ENCODE measurements at places on chromosomes 13 and 19.

GRCh38 chr19:35247526-35248309 lies 1.1 kb upstream of the LSR start:
- peak overlapping the region; percentile 67 for H3K4me3 ChIP-seq
- H3K27ac ChIP-seq: peak overlapping the region; percentile 69
- H3K36me3 ChIP-seq: no peaks in the 10 kb centered on the region
- peaks cover 28% of the 10 kb centered on the region for H3K4me1 ChIP-seq

DNA sequence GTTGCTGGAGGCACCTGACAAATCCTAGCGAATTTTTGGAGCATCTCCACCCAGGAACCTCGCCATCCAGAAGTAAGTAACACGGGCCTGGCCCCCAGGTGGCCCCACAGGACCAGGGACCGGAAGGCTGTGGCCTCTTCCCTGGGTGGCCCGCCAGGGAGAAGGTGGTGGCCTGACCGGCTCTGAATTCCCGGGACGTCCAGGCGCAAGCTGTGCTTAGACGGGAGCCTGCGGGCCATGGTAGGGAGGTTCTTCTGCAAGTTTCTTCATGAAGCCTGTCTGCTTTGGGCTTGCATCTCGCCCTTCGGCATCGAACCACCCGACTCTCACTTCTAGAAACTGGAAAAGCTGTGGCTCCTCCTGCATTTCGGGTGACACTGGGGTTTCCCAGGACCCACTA lies 47.4 kb downstream of the KDM4B start:
- no peak overlapping the region for H3K4me3 ChIP-seq
- H3K36me3 ChIP-seq: peaks cover 34% of the 10 kb centered on the region
- H3K27ac ChIP-seq: no peak overlapping the region
- DNase-seq: no peak
- H3K4me1 ChIP-seq: peaks cover 41% of the 10 kb centered on the region
- no peaks in the 10 kb centered on the region for H3K27me3 ChIP-seq

DNA sequence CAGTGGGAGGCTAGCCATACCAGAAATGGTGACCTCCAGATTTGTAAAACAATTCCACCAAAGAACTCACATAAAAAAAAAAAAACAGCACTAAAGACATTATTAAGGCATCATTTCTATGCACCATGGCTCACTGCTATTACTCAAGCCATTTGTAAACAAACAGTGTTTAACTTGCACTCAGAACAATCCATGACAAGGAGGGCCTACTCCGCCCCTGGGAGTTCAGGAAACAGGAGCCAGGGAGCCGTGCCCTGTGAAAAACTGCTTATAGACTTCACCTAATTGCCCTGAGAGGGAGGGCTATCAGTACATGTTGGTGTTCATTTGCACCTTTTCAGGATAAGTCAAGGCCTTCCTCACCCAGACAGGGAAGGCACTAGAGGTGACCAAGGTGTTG lies 103.2 kb downstream of the ZNF429 start:
- H3K27ac ChIP-seq: peak overlapping the region; percentile 9
- no peaks in the 10 kb centered on the region for H3K27me3 ChIP-seq
- no peak for DNase-seq
- H3K4me3 ChIP-seq: no peak overlapping the region

GRCh38 chr19:36115453-36116343 lies at the start of gene TBCB:
Gene TBCB (plus strand): TSS chr19:36115468. CDS start chr19:36115561, 93 bp downstream.
- H3K4me1 ChIP-seq: peaks cover 35% of the 10 kb centered on the region
- H3K36me3 ChIP-seq: peaks cover 47% of the 10 kb centered on the region
- H3K27me3 ChIP-seq: no peaks in the 10 kb centered on the region
- H3K27ac ChIP-seq: peak within 1 kb of the TSS; percentile 93

DNA sequence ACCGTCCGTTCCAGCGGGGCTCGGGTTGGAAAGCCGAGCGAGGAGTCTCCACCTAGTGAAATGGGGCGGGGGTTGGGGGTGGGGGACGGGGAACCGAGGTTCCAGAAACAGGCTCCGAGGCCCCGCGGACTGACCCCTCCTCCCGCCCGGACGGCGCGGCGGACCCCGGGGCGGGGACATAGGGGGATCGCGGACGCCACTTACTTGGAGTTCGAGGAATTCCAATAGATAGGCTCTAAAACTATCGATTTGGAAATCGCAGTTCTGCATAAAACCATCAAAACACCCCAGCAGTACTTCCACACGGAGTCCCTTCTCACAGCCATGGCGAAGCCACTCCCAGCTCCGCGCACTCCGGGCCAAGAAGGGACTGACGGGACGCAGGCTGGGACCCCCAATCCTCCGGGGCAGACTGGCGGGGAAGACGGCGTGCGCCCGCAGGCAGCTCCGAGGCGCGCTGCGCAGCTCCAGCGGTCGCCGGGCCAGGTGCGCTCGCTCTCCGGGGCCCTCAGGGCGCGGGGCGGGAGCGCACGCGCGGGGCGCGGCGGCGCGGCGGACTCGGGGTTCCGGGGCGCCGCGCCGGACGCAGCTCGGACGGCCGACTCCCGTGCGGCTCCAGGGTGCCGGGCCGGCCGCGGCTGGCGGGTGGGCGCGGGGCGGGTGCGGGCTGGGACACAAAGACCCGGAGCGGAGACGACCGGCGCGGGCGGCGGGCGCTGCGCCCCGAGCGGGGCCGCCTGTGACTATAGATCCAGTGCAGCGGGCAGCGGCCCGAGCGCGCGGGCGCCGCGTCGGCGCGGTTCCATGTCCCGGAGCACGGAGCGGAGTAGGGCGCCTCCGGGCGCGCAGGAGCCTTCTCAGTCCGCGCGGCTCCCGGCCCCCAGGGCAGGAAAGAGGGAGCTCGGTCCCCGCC lies 567 bp downstream of the EFNB2 start:
- H3K4me1 ChIP-seq: peaks cover 50% of the 10 kb centered on the region
- H3K36me3 ChIP-seq: no peaks in the 10 kb centered on the region
- DNase-seq: peak; percentile 17
- H3K27me3 ChIP-seq: no peaks in the 10 kb centered on the region
- H3K27ac ChIP-seq: peak overlapping the region; percentile 89
- peak overlapping the region; percentile 77 for H3K4me3 ChIP-seq

GRCh38 chr13:34000955-34001354 lies 183.0 kb downstream of the RFC3 start:
- H3K36me3 ChIP-seq: no peaks in the 10 kb centered on the region
- no peaks in the 10 kb centered on the region for H3K27me3 ChIP-seq
- no peak for DNase-seq
- H3K4me3 ChIP-seq: no peak overlapping the region
- H3K27ac ChIP-seq: peak overlapping the region; percentile 47

DNA sequence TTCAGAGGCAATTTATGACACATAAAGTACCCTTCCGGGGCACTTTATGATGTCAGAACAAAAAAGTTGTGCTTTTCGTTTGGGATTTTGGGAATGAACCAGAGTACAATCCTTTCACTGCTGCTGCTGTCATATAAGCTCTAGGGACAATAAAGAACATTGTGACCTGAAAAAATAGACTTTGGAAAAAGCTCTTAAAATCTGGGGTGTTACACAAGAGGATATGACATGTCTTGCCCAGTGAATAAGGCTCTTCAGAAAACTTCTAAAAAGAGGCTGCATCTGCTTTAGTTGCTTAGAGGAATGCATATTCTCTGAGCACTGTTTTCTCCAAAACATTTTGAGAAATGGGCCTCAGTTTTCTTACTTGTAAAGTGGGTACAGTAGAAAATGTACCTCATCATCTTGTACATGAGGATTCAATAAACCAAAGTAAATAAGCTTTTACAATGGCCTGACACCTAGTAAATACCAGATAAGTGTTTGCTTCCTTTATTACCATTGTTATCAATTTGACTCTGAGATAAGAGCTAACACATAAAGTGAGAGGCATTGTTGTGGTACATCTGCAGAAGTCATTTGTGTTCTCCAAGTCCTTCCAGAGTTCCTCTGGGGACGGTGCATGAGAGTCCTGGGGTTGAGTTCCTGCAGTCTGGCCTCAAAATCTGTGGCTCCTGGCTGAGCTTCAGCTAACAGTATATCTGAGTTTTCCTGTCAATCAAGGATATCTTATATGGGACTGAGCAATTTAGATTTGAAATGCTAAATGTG lies 67.4 kb upstream of the EDNRB start:
- H3K36me3 ChIP-seq: no peaks in the 10 kb centered on the region
- H3K27me3 ChIP-seq: no peaks in the 10 kb centered on the region
- H3K4me3 ChIP-seq: no peak overlapping the region
- H3K4me1 ChIP-seq: peaks cover 27% of the 10 kb centered on the region
- no peak for DNase-seq
- peak overlapping the region; percentile 6 for H3K27ac ChIP-seq

- no peaks in the 10 kb centered on the region for H3K27me3 ChIP-seq
- DNase-seq: no peak
- H3K4me3 ChIP-seq: no peak overlapping the region
- peaks cover 62% of the 10 kb centered on the region for H3K36me3 ChIP-seq
- H3K4me1 ChIP-seq: peaks cover 13% of the 10 kb centered on the region
Observed at GRCh38 chr19:4444765-4445741, 12.5 kb downstream of the UBXN6 start.

- H3K36me3 ChIP-seq: peaks cover 63% of the 10 kb centered on the region
- H3K27me3 ChIP-seq: no peaks in the 10 kb centered on the region
- peak overlapping the region; percentile 17 for H3K4me3 ChIP-seq
- peak; percentile 70 for DNase-seq
Observed at GRCh38 chr19:45615795-45616703, 14.0 kb upstream of the GPR4 start.

DNA sequence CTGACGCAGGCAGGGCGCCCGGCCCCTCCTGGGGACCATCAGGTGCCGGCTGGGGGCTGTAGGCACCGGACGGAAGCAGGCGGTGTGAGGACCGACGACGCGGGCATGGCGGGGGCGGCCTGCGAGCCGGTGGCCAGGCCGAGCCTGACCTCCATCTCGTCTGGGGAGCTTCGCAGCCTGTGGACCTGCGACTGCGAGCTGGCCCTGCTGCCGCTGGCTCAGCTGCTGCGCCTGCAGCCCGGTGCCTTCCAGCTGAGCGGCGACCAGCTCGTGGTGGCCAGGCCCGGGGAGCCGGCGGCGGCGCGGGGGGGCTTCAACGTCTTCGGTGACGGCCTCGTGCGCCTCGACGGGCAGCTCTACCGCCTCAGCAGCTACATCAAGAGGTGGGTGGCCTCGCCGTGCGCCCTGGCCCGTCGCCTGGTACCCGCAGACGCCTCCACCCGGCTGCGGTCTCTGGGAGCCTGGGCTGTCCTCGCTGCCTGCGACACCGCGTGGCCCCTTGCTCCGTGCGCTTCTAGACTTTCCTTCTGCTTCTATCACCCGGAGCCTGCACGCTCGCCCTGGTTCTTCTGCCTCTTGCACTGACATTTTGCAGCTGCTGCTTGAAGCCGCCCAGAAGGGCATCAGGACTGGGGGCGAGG lies 460 bp downstream of the MEDAG start:
- no peaks in the 10 kb centered on the region for H3K36me3 ChIP-seq
- DNase-seq: no peak
- H3K4me3 ChIP-seq: peak overlapping the region; percentile 71
- peaks cover 42% of the 10 kb centered on the region for H3K27me3 ChIP-seq
- H3K27ac ChIP-seq: peak overlapping the region; percentile 81

- no peak overlapping the region for H3K27ac ChIP-seq
- H3K4me3 ChIP-seq: no peak overlapping the region
- H3K27me3 ChIP-seq: peaks cover 12% of the 10 kb centered on the region
- no peaks in the 10 kb centered on the region for H3K4me1 ChIP-seq
Observed at GRCh38 chr13:30088312-30088855, 219.0 kb downstream of the KATNAL1 start.

DNA sequence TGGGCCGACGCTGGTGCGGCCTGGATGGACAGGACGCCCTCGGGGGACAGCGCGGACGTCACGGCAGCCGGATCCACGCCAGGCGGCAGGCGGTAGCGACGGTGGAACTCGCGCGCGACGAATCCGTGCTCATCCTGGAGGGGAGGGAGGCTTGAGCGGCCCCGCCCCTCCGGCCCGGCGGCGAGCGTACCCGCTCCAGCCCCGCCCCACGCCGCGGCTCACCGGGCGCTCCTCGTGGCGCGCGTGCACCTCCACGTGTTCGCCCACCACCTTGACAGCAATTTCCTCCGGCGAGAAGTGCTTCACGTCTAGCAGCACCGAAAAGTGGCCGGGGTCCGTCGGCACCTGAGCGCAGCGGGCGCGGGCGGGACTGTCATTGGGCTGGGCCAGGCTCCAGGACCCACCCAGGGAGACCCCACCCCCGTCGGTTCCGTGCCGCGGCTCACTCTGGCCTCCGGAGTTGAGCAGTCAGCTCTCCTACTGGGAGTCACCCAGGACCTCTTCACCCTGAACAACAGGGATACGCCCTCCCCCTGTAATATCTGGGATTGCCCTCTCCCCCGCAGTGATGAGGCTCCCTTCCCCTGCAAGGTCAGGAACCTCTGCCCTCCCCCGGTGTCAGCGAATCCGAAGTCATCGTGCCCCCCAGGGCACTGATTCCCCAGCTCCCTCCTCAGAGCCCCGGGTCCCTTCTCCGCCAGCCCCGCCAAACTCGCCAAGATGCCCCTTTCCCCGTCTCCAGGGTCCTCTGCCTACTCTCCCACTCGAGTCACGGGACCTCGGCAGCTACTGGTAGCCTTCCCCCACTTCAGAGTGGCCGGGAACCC lies 1.1 kb downstream of the HSPB6 start:
- H3K4me1 ChIP-seq: peaks cover 56% of the 10 kb centered on the region
- peak overlapping the region; percentile 100 for H3K4me3 ChIP-seq
- peak overlapping the region; percentile 99 for H3K27ac ChIP-seq
- peaks cover 19% of the 10 kb centered on the region for H3K36me3 ChIP-seq

DNA sequence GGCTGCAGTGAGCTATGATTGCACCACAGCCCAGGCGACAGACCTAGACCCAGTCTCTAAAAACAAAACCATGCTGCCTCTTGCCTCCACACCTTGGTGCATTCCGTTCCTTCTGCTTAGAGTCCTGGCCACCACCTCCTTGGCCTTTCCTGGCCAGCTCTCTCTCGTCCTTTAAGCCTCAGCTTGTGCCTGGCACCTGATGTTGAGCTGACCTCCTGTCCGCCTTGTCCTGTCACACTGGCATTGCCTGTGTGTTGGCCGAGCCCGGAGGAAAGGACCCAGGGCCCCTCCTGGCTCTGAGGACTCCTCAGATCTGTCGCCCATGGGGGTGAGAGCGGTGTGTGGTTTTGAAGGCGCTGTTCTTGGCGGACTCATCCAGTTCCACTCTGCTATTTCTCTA lies 143.3 kb downstream of the STK24 start:
- no peaks in the 10 kb centered on the region for H3K27me3 ChIP-seq
- no peak for DNase-seq
- H3K36me3 ChIP-seq: peaks cover 19% of the 10 kb centered on the region
- H3K4me3 ChIP-seq: no peak overlapping the region
- no peaks in the 10 kb centered on the region for H3K4me1 ChIP-seq

DNA sequence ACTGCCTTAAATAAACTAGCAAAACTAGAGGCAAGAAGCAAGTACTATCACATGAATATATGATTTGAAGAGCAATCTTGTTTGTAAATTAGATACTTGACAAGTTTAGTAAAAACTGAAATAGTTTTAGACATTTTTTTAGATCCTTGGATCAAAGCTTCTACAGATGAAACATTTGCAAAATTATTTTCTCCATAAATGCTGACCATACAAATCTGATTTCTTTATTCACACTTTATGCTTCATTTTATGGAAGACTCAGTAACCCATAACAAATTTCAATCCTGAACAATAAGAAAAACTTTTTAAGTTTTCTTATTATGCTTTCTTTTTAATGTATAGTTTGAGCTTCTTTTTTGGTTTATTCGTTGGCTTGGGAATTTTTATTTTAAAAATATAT lies 750.2 kb upstream of the SLITRK5 start:
- no peaks in the 10 kb centered on the region for H3K27me3 ChIP-seq
- no peak overlapping the region for H3K27ac ChIP-seq
- no peak for DNase-seq
- no peak overlapping the region for H3K4me3 ChIP-seq

Measured in left ventricle myocardium inferior (tissue), 1 donor.